ENCODE measurements at places on chromosomes 4 and X.

DNA sequence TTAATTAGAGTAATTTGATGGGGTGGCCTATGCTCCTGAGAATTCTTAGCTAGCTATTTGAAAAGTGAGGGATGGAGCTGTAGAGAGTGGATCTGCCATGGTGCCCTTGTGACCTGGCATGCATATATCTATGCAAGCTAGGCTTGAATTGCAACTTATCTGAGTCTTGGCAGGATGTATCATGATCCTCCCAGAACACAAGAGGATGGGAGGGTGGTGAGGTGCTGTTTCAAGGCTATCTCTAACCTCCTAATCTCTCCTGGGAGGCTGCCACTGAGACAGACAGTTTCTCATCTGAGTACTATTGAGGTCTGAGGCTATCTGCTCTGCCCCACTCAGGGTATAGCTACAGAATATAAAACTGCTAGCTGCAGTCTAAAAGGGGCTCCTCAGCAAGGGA is 56.6 kb downstream of the BRCC3 start:
- no peak for DNase-seq

DNA sequence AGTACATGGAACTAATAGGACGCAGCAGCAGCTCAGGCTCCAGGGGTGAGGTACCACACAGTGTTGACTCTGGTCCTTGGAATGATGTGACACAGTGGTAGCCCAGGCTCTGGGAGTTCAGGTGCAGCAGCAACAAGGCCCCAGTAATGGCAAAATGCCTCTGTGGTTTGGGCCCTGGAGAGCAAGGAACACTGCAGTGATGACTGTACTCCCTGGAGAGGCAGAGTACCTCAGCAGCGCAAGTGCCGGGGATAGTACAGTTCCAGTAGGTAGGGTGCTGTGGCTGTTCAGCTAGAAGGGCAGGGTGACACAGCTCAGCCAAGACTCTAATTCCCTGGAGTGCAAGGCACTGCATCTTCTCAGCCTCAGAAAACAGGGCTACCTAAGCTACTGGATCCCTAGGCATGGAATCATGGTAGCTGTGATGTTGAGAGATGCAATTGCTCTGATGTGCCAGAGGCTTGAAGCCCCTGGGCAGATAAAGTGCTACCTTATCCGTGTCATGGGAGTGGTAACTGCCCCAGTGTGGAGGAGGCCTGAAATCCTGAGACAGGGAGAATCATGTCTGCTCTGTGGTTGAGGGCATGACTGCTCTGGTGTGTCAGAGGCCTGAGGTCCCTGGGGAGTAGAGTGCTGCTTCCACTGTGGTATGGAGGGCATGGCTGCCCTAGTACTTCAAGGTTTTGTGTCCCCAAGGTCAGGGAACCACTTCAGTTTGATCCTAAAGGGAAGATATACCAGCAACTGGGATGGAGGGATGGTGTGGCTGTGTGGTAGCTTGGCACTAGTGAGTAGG is 55.2 kb downstream of the AREG start:
- no peak for DNase-seq

DNA sequence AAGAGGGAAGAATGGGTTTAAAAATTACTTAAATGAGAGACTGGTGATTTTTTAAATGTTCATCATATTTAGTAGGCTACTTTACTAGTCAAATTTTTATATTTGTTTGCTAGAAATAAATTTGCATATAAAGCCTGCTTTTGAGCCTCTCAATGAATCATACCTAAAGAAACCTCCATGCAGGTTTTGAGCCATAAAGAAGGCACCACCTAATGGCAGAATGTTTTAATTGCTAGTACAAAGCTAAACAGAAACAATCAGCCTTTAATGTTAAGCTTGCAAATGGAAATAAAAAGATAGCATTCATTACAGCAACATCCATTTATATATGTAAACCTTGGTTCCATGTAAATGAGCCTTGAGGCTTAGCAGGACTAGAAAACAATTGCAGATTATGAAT is 989.7 kb downstream of the CCSER1 start:
- DNase-seq = peak; percentile 21

DNA sequence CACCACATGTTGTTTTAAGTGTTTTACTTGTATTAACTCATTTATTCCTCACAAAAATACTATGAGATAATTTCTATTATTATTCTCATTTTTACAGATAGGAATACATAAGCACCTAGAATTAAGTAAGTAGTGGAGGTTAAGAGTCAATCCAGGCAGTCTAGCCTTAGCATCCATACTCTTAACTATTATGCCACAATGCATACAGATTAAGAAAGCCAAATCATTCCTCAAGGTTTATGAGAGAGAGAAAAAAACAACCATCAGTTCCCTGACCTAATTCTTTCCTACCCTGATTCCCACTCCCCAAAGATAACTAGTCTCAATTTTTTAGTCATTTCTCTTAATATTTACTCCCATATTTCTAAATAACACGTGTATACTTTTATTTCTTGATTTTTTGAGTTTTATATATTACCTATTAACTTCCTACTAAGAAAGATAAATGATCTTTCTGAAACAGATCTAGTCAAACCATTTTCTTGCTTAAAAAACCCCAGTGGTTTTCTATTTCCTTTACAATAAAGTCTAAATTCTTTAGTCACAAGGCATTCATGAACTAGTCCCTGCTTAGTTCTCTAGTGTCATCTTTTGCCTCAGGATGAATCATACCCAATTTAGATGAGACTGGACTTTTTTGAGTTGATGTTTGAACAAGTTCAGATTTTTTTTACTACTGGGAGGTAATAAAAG is 16.0 kb downstream of the UBA6 start:
- DNase-seq = no peak

DNA sequence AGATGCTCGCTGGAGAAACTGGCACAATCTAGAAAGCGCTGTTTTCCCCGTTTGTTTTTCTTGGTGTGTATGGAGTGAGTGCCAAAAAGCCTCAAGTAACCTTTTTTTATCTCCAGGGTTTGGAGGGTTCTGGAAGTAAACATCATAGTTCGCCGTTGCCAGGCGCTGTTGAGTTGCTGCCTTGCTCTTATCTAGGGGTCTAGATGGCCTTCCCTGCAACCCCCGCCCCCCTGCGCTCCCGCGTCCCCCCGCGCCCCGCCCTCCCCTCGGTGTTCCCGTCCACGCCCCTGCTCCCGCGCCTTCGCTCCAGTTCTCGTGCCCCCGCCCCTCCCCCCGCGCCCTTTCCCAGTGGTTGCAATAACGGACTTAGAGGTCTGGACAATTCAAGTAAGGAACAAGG is 555 bp upstream of the GCNA start:
- DNase-seq = peak; percentile 12

DNA sequence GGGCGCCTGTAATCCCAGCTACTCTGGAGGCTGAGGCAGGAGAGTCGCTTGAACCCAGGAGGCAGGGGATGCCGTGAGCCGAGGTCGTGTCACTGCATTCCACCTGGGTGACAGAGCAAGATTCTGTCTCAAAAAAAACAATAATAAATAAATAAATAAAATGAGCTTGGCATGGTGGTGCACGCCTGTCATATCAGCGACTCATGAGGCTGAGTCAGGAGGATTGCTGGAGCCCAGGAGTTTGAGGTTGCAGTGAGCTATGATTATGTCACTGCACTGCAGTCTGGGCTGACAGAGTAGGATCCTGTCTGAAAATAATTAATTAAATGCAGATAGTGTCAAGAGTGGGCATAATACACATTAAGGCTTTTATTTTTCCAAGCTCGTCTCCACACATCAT is 77.5 kb downstream of the DHRSX start:
- no peak for DNase-seq

DNA sequence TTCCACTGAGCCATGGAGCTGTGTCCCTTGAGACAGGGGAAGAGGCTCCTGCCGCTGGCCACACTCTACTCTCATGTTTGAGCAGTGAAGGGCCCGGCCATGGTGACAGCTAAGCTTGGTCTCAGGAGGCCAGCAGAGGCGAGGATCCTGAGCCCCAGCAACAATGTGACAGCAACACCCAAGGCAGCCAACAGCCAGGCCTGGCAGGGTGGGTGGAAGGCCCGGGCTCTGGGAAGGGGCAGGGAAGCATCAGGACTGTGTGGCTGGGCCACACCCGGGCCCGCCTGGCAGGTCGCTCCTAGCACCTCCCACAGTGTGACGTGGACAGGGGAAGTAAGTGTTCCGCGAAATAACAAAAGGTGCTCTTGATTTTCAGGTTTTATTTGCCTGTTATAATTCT is 24.8 kb downstream of the L1CAM start:
- no peak for DNase-seq

GRCh38 chrX:75369721-75370120 is 95.8 kb downstream of the UPRT start:
- peak; percentile 14 for DNase-seq

DNA sequence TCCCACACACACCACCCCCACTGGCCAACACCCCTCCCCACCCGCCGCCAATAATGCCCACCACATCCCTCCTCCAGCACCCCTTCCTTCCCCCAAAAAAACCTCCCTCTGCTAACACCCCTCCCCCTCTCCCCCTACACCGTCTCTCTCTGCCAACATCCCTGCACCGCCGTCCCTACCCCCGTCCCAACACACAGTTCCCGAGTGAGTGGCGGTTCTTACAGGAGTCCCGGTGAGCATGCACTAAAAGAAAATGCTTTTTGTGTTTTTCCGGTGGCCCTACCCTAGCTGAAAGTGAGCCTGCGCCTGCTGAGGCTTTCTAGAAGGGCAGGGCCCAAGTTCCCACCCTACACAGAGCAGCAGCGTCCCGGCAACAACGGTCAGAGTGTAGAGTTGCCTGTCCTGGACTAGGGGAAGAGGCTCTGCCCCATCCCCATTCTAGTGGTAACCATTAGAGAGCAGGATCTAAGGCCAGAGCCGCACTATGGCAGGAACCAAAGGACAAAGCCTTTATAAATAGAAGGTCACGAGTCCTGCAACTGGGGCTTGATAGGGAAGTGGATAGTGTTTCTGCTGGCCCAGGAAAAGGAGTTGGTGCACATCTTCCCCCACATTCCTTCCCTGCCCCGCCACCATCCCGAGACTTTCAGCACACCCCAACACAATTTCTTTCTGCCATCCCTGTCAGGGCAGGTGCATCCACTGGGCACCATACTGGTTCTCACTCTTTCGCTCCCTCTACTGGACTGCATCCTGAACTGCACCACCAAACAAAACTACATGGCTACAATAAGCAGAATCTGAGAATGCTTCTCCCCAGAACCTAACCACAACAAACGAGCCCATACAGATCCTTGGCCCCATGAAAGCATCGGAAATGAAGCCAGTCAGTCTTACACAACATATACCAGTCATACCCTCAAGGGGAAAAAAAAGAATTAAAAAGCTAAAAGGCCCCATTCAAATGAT is 78.1 kb upstream of the PAGE3 start:
- DNase-seq = no peak

- DNase-seq = no peak
Observed at GRCh38 chrX:15158350-15158735, 111.5 kb downstream of the ASB9 start.

DNA sequence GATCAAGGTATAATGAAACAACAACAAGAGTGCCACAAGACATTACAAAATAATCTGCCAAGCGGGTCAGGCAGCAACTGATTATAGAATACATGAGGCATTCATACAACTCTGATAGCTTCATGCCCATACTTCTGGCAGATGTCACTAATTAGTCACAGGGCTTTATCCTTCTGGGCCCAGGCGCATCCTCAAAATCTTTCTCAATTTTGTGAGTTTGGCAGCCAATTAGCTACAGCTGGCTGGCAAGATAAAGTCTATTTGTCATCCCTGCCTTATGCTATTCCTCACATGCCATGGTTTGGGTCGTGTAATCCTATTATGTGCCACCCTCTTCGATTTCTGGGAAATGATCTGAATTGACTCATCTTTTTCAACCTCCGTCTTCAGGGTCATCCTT is 254.3 kb downstream of the PACRGL start:
- DNase-seq = no peak

GRCh38 chr4:152524427-152524826 is 11.5 kb downstream of the FBXW7 start:
- no peak for DNase-seq

DNA sequence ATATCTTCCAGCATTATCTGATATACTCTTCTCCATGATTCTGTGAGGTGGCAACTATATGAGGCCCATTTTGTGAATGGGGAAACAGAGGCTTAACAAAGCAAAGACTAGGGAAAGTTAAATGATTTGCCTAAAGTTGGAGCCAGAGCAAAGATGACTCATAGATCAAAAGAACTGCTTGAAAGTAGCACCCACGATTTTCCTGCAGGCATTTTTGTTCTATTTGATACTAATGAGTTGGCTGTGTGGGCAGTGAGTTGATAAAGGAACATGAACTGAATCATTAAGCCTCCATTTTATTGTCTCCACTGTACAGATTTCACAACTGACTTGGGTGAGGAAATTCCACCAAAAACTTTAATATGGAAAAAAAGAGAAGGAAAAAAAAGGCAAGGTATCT is 138.9 kb upstream of the IGFBP7 start:
- no peak for DNase-seq

DNA sequence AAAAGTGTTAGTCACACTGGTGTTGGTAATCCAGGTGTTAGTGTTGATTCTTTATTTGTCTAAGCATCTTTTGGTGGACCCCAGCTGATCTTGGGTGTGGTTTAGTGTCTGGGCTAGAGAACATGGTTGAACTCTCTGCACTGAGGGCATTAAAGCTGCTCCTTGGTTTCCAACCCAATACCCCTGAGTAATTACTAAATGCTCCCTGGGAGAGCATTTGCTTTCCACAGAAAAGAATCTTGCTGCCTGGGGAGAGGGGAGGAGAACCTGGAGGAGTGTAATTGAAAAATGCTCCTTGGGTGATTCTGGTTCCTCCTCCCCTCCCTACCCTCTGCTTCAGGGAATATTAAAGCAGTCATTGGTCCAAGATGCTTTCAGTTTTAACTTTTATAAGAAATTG is 3.1 kb downstream of the GUCY1B1 start:
- DNase-seq = peak; percentile 31

DNA sequence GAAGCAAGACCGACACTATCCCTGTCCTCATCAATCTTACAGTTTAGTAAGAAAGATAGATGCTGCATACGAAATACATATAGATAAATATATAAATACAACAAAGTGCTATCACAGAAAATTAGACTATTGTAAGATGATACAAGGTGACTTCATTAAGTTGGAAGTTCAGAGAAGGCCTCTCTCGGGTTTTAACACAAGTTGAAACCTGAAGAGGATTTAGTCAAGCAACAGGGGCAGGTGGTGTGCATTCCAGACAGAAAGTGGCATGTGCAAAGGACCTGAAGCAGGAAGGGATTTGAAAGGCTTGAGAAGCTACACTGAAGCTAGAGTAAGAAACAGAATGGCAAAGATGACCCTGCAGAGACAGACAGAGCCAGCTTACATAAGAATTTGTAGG is 36.5 kb downstream of the USP46 start:
- DNase-seq = no peak

Data from lung (tissue), 17 donors.